Osteoblast (primary cell): ENCODE measurements at places on chromosomes 7 and 10. TPM values are rescaled to one million over a fixed set of nuclear protein-coding genes. Genes with fewer than 3 reads are reported as not detected.

ABLIM1 gene
- total RNA-seq, result 5.0 and 11.2 TPM in 2 replicates

TFAM gene
- total RNA-seq, result 18.8 and 19.7 TPM in 2 replicates

SPDYE2B gene
- total RNA-seq, result not detected in 2 replicates

ADCYAP1R1 gene
- total RNA-seq, result not detected in 2 replicates

ITPRID1 gene
- total RNA-seq, result not detected in 2 replicates

ACSL5 gene
- 5.1 and 8.0 TPM in 2 replicates for total RNA-seq
